ENCODE measurements at places on chromosomes 3 and 15. TPM values are rescaled to one million over a fixed set of nuclear protein-coding genes. Genes with fewer than 3 reads are reported as not detected.

DNA sequence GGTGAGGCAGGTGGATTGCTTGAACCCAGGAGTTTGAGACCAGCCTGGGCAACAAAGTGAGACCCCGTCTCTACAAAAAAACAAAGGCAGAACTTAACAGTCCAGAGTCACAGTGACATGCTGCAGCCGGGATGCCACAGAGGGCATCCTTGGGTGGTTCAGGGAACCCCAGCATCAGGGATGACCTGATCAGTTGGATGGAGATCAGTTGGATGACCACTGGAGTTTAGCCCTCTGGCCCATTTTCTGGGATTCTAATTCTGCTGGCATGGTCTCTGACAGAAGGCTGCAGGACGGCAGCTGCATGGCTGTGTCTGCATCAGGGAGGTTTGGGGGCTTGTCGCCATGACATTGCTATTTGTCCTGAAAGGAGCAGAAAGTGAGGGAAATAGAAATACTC, 19.8 kb downstream of the WHAMM start:
- DNase-seq: no peak

The CFAP100 gene
- not detected for total RNA-seq

GRCh38 chr15:93170329-93170728, 81.3 kb upstream of the RGMA start:
- DNase-seq: no peak

The CORO2B gene
- total RNA-seq: 0.65 TPM

- no peak for DNase-seq
Measured at GRCh38 chr15:44137750-44138149, 57.3 kb downstream of the FRMD5 start.

GRCh38 chr15:68792901-68793766, 27.6 kb downstream of the ANP32A start:
- no peak for DNase-seq

DNA sequence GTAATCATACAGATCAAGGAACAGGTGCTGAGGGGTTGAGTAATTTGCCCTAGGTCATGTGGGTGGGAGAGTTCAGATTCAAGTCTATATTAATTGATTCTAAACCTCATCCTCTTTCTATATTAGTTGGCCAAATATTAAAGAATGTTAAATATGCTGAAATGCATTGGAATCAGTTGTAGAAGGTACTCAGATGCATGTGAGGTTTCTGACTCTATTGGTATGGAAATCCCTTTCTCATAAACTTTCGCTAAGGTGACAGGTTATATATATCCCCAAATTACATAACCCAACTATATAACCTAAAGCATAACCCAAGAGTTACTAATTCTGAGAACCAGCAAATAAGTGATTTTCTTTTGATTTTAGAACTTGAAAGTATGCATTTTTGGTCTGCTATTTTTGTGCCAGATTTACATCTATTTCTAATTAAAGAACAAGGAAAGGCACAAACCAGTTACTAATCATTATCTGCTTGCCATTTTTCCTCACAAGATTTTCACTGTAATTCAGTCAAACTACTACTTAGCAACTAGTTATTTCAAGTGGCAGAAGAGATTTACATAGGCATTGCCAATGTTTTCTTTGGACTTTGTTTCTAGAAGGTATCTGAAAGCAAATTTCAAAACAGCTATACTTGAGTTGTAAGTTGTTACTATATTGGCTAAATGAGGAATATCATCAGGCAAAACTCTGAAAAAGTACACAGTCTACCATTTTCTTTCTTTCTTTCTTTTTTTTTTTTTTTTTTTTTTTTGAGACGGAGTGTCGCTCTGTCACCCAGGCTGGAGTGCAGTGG, 201.3 kb downstream of the RBMS3 start:
- no peak for DNase-seq

- DNase-seq: no peak
Measured at GRCh38 chr3:27607370-27607769, 114.8 kb downstream of the EOMES start.

- DNase-seq: no peak
Measured at GRCh38 chr15:100330629-100331215, 11.1 kb downstream of the ADAMTS17 start.

GRCh38 chr15:79311901-79312553, 1.1 kb downstream of the TMED3 start:
- no peak for DNase-seq

- no peak for DNase-seq
Measured at GRCh38 chr3:115833074-115833473, 209.8 kb downstream of the GAP43 start.

GRCh38 chr15:65051266-65051665, 6.1 kb downstream of the SLC51B start:
- DNase-seq: no peak

- DNase-seq: peak; percentile 40
Measured at GRCh38 chr15:69414701-69415167, 585 bp downstream of the KIF23 start.
